NCI-H1417 treated with DMSO at 0.1 percent for 48 hours (cell line): ENCODE measurements at places on chromosomes 13 and 19.

DNA sequence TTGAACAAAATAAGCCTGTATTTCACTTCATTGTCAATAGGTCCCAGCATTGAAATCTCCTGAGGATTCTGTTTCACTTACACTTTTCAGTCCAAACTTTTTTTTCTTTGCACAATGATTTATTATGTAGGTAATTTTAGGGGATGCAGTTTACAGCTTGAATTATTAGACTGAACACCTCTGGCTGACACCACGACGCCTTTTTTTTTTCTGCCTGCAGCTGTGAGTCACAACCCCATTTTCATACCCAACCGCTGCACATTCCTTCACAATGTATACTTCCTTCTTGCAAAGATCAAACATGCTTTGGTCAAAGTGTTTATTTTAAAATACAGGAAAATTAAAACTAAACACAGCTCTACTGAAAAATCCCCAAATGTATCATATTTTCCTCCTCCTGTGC lies 11.4 kb downstream of the ZIC2 start:
- no peak for DNase-seq

DNA sequence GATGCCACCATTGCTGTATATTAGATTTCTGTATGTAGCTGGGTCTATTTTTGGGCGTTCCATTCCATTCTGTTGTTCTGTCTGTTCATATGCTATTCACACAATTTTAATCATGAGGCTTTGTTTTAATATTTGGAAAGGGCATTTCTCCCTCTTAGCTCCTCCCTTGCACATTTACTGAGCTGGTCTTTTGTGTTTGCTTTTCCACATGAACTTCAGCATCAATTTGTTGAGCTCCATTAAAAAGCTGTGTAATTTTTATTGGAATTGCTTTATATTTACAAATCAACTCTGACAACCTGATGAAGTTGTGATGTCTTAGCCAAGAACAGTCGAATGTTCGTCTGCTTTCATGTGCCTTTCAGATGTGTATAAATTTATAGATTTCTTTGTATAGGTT lies 14.0 kb downstream of the WASF3 start:
- no peak for DNase-seq

DNA sequence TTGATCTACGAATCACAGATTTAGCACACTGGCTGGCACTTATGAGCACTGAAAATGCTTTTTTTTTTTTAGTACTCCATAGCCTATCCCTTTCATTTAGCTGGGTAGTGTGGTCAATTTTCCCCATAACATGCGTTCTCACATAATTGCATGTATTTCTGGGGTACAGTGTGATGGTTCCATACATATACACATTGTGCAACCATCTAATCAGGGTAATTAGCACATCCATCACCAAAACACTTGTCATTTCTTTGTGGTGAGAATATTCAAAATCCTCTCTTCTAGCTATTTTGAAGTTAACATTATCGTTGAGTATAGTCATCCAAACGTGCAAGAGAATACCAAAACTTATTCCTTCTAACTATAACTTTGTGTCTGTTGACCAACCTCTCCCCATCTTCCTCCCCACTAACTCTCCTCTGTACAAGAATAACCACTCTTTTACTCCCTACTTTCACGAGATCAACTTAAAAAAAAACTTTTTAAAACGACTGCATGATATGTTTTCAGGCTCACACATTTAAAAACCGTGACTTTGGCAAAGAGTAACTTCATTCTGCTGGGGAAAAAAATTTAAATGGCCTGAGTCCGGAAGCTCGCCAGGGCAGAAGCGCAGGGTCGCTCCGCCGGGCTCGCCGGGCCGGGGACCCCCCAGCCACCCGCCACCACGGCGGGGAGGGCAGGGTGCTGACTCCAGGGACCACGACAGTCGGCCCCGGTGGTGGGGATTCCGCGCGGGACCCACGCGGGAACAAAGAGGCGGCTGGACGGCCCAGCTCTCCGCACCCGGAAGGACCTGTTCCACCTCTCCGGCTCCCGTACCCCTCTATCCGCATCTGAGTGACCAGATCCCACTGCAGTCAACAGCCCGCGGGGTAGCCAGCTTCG lies 868 bp upstream of the UBAC2 start:
- no peak for DNase-seq

DNA sequence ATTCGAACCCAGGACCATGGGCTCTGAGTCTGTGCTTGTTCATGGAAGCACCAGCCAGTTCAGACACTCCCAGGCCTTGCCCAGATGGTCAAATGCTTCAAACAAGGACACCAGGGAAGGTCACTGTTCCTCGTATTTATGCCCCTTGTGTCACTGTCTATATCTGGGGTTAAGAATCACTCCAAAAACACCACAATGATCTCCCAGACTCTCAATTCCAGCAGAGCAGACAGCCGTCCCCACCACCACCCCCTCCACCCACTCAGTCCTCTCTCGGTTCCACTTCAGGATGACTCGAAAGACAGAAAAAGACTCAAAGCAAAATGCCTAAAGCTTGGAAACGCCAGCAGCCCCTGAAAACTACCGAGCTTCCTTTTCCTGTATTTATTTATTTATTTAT lies 79.0 kb downstream of the INSR start:
- DNase-seq = no peak

DNA sequence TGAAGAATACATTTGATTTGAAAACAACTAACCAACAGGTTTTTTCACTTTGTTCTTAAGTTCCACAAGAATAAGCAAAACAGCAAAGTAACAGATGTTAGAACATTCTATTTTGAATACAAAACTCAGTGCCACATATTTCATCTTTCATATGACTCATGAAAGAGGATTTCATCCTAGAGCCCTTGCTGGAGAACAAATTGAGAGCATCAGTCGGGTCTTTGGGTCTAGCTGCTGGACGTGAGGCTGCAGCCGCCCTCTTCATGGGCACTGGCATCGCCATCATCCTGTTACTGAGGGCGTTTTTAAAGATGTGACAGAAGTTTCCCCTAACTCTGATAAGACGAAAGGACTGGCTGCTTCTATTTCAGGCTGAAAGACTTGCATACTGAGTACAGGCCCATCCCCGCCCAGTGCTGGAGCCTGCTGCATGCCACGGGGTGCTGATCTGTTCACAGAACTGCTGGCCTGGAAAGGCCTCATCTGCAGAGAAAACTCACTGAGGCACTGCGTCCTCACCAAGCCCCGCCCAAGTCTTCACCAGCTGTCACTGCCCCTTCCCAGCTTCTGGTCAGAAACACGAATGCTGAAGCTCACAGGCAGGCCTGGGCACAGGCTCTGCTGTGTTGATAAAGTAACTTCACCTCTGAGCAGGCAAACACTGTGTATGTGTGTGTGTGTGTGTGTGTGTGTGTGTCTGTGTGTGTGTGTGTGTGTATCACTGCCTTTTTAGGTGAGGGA lies 101.4 kb downstream of the TUBGCP3 start:
- no peak for DNase-seq
